ENCODE measurements at places on chromosomes 11 and 22.

GRCh38 chr22:49853981-49854831, 562 bp downstream of the ZBED4 start:
- DNase-seq: peak; percentile 38

DNA sequence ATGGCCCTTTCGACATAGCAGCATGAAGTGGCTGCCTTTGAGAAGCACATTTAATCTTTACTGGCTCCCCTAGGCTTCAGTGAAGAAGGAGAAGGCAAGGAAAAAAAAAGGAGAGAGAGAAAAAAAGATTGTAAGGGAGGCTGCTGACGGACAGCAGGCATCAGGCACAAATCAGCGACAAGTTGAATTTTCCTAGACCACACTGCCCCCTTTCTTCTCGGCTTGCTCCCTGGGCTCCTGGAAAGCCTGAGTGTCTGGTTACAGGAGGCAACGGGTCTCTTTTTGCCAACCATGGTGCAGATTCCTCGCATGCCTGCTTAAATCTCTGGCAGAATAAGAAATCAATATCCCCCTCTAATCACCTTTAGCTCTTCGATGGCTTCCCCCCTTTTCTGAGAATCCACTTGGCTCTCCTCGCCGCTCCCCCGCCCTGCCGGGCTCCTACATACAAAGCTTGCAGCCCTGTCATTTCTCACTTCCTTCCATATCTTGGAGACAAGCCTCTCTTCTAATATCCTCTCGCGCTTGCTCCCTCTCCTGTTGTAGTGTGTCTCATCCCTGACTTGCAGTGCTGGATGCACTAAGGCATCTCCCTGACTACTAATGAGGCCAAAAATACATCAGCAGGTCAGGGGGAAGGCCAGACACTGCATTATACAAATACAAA, 14.3 kb downstream of the BLID start:
- no peak for DNase-seq

DNA sequence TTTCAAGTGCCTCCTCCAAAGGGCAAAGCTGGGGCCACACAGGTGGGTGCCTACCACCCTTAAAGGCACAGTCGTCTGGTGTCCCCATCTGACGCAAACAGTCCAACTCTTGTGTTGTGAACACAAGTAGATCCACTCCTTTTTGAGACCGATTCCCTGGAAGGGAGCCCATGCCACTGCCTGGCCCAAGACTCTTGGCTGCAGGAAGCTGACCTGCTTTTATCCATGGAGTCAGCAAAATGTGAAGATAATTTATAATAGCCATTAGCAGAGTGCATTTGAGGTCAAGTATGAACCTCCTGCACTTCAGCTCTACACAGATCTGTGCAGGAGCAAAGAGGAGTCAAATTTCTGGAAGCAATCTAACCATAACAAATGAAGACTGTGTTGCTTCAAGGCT, 68.5 kb downstream of the ADM start:
- DNase-seq: no peak

DNA sequence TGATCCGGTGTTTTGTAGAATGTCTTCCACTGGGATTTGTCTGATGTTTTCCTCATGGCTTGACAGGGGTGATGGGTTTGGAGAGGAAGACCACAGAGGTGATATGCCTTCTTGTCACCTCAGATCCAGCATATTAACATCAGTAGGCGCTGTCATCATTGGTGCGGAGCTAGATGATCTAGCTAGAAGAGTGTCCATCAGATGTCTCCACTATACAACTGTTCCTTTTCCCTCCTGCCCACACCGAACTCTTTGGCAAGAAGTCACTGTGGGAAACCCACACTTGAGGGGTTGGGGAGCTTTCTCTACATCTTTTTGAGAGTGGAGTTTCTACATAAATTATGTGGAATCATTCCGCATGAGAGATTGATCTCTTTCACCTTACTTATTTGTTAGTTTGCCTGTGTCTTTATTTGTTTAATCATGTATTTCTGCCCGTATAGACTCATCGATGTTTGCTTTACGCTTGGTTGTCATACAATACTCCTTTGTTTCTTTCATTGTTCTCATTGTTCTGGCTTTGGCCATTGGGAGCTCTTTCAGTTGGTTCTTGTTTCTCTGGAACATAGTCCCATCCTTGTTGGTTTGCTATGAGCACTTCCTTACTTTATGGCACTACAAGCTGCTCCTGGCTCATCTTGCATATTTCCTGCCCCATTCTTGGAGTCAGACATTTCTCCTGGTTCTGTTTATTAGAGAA, 1420.3 kb downstream of the BRD1 start:
- DNase-seq: no peak

- DNase-seq: no peak
Measured at GRCh38 chr11:19919050-19919561, 206.5 kb downstream of the NAV2 start.

DNA sequence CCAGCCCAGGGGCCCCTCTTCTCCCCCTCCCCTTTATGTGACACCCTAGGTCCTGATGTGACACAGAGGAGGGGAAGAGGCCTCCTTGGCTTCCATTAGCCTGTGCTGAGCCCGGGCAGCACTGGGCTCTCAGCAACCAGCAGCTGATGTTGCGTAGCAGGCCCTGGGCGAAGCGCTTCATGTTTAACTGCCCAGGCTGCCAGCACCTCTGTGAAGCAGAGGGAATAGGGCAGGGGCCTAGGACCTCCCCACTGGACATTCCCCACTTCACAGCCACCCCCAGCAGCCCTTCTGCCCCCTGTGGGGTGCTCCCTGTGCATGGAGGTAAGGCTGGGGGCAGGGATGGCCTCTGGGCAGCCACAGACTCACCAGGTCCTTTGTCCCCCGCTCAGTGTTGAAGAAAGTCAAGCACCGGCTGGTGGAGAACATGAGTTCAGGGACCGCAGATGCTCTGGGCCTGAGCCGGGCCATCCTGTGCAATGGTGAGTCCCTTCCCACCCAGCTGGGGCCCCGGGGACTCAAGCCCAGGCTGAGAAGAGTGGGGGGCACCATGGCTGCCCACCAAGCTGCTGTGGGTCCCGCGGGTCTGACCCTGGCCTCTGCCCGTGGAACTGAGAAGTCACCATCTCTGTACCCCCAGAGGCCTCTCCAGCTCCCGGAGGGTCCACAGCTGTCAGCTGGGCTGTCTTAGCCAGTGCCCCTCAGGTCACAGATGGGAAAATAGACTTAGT, 11.6 kb downstream of the PICK1 start:
- no peak for DNase-seq

DNA sequence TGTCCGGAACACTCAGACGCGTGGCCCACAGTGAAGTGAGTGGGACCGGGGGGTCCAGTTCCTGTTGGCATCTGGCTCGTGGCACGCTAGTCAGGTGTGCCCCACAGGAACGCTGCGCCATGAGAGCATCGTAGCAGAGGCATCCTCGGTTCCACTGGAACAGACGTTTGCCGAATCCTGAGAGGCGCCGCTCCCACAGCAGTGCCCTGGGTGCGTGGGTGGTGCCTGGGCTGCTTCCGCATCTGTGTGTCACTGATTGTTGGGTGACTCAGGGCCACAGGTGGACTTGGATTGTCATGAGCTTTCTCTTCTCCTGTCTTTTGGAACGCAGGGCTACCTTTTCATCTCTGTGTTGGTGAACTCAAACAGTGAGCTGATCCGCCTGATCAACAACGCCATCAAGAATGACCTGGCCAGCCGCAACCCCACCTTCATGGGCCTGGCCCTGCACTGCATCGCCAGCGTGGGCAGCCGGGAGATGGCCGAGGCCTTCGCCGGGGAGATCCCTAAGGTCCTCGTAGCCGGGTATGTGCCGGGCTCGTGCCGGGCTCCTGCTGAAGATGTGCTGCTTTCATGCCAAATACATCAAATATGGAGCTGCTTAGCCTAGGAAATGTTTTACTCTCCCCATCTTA, 46.2 kb downstream of the AP2A2 start:
- no peak for DNase-seq

DNA sequence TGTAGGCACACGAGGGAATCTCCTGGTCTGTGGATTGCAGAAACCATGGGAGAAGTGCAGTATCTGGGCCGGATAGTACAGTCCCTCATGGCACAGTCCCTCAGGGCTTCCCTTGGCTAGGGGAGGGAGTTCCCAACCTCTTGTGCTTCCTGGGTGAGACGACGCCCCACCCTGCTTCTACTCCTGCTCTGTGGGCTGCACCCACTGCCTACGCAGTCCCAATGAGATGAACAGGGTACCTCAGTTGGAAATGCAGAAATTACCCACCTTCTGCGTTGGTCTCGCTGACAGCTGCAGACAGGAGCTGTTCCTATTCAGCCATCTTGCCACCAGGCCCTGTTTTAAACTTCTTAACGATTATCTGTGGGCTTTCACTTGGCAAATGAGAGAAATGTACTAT, 157.2 kb upstream of the CARD18 start:
- DNase-seq: no peak
